Muscle of back (tissue), 13 donors: ENCODE measurements at places on chromosomes 1 and 21. TPM values are rescaled to one million over a fixed set of nuclear protein-coding genes. Genes with fewer than 3 reads are reported as not detected.

Gene CLEC20A
- not detected for polyA plus RNA-seq

- no peak for DNase-seq
Measured at GRCh38 chr1:24507405-24507804, 4.8 kb downstream of the RCAN3 start.

Gene SLC44A3
- 1.6 TPM for polyA plus RNA-seq

DNA sequence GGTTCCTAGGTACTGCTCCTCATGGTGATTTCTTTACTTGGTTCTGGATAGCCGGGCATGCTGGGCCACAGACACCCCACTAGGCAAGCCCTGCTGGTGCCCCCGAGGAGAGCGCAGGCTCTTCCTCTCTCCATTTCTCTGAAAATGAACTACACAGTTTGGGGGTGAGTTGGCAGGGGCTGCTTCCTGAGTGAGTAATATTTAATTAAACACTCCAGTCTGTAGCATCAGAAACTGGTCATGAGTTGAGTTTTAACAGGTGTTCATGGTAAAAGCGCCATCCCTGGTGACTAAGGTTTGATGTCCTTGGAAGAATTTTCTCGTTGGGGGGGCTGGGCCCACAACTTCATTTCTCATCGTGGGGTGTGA is 1.7 kb downstream of the SPSB1 start:
- DNase-seq = no peak

GRCh38 chr1:162996261-162996660 is 72.9 kb upstream of the RGS4 start:
- no peak for DNase-seq

GRCh38 chr1:94863919-94864318 is 43.8 kb downstream of the SLC44A3 start:
- peak; percentile 47 for DNase-seq
